ENCODE measurements at places on chromosomes 6 and 20.

DNA sequence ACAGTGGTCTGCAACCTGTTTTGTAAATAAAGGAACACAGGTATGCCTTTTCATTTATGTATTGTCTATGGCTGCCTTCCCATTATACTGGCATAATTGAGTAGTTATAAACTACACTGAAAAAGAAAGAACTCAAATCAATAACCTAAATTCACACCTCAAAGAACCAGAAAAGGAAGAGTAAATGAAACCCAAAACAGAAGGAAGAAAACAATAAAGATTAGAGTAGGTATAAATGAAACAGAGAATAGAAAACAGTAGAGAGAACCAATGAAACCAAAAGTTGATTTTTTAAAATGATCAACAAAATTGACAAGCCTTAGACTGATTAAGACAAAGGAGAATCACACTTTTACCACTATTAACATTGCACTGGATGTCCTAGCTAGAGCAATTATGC is 34.7 kb downstream of the FAM184A start:
- no peak for DNase-seq

DNA sequence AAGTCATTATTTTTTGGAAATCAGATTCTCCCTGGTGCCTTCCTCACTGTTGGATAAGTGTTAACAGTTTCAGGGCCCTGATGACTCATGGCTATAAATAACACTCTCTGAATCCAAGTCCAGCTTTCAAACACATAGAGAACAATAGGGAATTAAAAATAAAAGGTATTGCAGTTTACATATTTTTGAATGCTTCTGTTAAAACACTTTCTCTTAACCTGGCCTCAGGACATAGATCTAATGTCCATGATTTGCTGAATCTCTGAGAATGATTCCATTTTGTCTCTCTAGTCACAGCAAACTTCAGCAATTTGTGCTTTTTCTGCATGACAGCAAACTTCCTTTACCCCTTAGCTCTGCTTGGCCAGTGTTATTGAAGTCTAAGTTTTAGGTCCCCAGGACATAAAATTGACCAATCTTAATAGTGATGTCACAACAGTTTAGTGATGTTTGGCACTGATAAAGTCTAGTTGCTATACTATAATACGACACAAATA is 1192.4 kb upstream of the CITED2 start:
- DNase-seq, result no peak

- DNase-seq, result no peak
Observed at GRCh38 chr20:49539481-49540231, 28.3 kb downstream of the PTGIS start.

GRCh38 chr6:10759312-10759839 is 11.8 kb downstream of the TMEM14B start:
- DNase-seq, result no peak

DNA sequence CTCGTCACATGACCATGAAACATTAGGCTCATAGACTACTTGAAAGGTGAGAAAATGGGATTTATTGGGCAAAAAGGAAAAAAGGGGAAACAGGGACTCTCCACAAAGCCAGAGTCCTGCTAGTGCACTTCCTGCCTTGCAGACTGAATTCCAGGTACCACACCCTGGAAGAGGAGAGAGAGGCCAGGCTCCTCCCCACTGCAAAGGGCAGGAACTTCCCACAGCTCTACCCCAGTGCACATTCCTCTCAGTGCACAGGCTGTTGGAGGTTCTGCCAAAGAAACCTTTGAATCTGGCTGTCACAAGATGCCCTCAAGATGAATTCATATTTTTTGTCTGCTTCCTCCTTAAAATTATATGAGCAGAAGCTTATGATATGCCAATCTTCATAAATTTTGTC is 920.4 kb upstream of the GJE1 start:
- no peak for DNase-seq

- no peak for DNase-seq
Observed at GRCh38 chr20:21522481-21523280, 8.8 kb upstream of the NKX2-2 start.

GRCh38 chr6:45433533-45434380 is 56.0 kb upstream of the SUPT3H start:
- no peak for DNase-seq
